ENCODE measurements at places on chromosomes 1 and 21.

DNA sequence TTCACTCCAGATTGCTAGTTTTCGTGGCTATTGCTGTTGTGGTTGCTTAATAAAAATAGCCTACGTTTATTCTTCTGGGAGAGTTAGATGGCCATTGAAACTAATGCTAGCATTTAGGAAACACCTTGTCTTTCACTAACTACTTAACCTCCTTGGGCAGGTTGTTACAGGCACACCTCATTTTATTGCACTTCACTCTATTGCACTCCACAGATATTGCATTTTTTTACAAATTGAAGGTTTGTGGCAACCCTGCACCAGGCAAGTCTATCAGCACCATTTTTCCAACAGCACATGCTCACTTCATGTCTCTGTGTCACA is 11.3 kb upstream of the MARK1 start:
- DNase-seq = no peak

- DNase-seq = no peak
Measured at GRCh38 chr1:154730259-154730658, 122.3 kb upstream of the ADAR start.

GRCh38 chr1:96492236-96492635 is 229.3 kb upstream of the PTBP2 start:
- DNase-seq = no peak

DNA sequence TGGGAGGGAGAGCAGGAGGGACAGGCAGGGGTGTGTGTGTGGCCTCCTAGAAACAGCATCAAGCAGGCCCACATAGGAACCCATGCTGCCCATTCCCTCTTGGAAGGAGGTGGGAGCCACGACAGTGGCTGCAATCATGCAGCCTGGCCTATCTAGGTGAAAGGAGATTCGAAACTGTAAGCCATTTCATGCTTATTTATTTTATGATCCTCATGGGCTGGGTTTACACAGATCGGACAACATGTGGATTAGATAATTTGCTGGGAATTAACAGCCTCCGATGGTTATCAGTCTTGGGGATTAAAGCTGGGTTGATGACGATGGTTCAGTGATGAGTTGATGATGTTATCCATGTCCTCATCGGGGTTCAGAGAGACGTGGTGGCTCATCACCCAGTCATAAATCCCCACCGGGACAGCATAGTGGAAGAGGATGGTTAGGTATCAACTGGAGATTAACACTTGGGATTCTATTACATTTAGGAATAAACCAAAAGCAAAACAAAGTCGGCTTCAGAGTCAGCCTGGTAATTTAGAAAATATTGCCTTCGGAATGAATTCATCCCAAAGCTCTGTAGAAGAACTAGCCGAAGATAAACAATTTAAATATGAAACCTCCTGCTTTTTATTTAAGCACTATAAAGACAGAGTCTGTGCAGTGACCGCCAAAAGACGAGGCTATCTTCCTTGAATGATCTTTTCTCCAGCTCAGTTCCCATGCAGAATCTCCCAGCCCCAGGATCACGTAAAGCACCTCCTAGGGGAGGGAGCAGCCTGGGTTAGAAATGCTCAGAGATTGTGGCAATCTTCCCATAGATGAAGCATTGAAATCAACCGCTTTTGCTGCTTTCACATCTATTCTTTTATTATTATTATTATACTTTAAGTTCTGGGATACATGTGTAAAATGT is 252.8 kb downstream of the FOXD2 start:
- no peak for DNase-seq

DNA sequence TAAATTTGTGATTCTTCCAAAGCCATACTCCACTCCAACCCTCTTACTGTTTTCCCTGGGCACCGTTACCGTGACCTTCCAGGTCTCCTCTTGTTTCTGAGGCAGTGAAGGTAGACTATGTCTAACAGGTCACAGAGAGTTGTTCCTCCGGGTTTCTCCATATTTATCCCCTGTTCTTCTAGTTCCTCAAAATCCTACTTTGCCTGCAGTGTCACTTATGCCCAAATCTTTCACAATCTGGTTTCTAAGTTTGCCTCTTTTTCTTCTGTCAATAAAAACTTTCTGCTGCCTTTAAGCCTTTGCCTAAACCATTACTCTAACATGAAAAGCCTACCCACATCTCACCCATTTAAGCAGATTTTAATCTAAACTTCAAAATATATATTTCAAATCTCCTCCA is 87.7 kb downstream of the C4BPA start:
- DNase-seq = no peak

DNA sequence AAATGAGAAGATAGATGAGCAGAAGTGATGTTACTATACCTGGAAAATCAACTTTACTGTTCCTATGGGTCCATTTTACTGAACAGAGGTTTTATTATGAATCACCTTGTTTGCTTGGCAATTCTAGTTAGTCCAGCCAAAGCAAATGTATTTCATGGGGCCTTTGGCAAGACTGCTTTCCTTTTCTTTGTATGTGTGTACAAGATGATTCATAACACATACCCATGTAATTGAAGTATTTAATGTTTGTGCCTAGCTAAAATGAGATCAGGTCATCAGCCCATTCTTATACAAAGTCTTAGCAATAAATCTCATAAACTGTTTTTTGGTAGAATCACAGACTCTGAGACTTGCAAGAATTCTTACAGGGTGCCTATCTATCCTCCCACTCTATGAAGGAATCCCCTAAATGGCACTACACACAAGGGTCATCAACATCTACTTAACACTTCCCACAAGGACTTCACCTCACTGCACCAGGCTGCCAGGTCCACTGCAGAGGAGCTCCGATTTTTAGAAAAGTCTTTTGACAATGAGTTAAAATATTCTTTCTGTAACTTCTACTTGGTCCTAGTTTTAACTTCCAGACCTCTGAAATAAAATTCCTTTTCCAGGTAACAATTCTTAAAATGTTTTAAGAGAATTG is 58.5 kb downstream of the LPAR3 start:
- DNase-seq = no peak

- DNase-seq = no peak
Measured at GRCh38 chr1:51247499-51247898, 11.4 kb downstream of the RNF11 start.

DNA sequence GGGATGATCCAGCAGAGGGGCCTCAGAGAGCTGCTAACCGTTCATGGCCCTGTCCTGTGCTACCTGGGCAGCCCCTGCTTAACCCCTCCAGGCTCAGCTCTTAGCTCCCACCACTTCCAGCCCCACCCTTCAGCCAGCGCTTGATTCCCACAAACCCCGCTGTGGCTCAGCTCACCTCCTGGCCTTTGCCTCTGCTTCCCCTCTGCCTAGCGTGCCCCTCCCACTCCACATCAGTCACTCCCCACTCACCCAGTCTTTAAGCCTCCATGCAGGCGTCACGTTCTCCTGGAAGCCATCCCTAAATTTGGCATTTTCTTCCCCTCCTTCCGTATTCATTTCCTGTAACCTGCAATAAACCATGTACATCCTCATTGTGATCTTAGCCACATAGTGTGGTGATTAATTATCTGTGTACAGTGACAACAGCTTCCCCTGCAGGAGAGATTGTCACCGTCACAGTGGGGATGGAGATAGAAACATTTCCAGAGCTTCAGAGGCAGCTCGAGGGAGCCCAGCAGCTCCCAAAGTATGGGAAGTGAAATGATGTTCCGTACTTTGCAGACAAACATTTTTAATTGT is 65.5 kb downstream of the EPHB2 start:
- no peak for DNase-seq

- DNase-seq = no peak
Measured at GRCh38 chr1:39360731-39361130, 130.7 kb upstream of the BMP8A start.

DNA sequence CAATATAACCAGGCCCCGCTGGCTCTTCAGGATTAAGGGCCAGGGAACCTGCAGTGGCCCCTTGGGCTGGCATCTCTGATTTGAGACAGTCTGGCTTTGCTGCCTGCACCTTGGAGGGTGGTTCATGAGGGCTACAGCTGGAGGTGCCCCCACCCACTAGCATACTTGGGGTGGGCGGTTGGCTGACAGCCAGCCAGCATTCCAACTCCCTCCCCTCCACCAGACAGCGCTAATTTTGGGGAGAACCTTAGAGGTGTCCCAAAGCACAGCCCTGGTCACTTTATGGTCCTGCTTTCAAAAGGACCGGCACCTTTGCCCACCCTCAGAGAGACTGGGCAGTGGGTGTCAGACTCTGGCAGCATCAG is 180.7 kb upstream of the VAMP3 start:
- DNase-seq = no peak

GRCh38 chr1:240242601-240243144 is 151.0 kb downstream of the FMN2 start:
- no peak for DNase-seq

- DNase-seq = no peak
Measured at GRCh38 chr1:91672601-91673161, 172.0 kb downstream of the CDC7 start.

GRCh38 chr1:87432685-87433084 is 104.0 kb downstream of the LMO4 start:
- no peak for DNase-seq

- DNase-seq = no peak
Measured at GRCh38 chr1:201085902-201086735, 26.1 kb downstream of the CACNA1S start.

- no peak for DNase-seq
Measured at GRCh38 chr1:92774407-92774806, 10.5 kb downstream of the EVI5 start.

GRCh38 chr1:179178183-179178582 is 51.3 kb downstream of the ABL2 start:
- no peak for DNase-seq

- DNase-seq = no peak
Measured at GRCh38 chr1:70906800-70907199, 140.8 kb downstream of the PTGER3 start.

DNA sequence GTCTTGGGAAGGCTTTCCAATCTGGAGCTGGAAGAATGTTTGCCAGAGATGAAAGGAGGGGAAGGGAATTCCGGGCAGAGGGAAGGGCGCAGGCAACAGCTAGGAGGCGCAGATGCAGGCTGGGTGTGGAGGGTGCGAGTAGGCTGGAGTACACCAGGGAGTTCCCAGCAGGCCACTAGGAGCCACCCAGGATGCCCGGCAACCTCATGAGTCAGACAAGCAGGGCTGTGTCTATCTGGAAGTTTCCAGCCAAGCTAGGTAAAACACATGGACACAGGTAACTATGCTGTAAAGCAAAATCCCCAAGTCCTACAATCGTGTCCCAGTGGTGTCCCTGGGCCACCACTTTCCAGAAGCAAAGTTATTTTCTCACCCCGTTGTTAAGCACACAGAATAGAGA is 990 bp upstream of the NBL1 start:
- no peak for DNase-seq

- no peak for DNase-seq
Measured at GRCh38 chr1:174123843-174124242, 35.5 kb upstream of the RABGAP1L start.

DNA sequence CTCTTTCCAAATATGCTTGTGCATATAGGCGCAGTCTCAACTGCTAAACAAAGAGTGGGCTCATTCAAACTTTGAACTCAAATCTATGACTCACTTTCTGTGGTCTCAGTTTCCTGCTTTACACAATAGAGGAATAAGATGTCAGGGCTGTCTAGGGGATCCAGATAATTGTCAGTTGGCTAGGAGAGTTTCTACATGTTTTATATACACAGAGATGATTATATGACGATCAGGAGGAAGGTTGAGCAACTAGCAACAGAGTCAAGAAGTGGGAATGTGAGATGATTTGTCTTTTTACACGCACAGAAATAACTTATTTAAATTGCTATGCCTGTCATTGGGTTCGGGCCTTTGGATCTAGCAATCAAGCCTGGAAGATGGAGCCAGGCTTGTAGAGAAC is 299.4 kb upstream of the LYPLAL1 start:
- DNase-seq = no peak

DNA sequence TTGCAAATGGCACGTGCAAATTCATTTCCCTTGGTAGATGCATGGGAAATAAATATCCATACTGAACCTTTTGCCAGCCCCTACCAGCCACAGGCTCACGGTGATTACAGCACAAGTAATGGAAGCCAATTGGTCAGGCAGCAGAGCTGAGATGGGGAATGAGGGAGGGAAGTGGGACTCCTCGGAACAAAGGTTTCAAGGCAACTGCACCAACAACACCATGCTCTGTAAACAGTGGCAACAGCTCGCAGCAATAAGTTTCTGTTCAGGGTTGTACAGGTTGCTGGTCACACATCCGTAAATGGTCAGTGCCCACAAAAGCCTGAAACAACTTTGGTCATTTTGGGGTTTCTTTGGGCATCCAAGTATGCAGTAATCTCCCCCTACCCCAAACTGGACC is 62.7 kb upstream of the LPGAT1 start:
- no peak for DNase-seq

- no peak for DNase-seq
Measured at GRCh38 chr1:231636157-231636556, 9.6 kb downstream of the DISC1 start.

- no peak for DNase-seq
Measured at GRCh38 chr1:201355471-201355870, 22.0 kb downstream of the TNNT2 start.

- DNase-seq = no peak
Measured at GRCh38 chr1:2314273-2314802, 77.0 kb downstream of the MORN1 start.

DNA sequence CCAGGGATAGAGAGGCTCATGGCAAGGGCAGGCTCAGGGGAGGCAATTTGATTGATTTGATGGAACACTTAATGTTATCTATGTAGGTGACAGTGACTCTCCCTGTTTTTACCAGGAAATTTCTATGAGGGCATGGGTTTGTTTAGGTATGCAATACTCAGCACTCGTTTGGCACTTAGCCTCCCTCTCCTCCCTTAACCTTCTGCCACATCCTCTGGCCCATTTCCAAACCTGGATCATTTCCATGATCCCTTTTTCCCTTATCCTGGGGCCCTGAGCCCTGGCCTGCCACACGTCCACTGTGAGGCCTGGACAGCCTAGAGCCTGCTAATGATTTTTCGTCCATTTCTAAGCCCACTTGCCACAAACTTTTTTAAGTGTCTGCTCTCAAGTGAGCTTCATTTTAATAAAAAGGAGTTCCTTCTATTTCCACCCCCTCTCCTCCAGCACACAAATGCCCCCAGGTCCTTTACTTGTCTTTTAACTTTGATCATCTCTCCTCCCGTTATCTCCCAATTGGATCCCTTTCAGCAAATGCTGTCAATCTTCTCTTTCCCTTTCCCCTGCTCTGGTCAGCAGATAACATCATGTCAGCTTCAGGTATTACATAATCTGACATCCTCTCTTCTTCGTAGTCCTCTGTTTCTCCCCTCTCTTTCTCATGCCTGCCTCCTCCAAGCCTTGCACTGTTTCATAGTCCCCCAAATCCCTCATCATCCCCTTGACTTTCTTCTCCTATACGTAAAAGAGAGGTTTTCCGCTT is 37.8 kb upstream of the GADD45A start:
- DNase-seq = no peak

- DNase-seq = no peak
Measured at GRCh38 chr1:226201029-226201593, 14.6 kb upstream of the ACBD3 start.

DNA sequence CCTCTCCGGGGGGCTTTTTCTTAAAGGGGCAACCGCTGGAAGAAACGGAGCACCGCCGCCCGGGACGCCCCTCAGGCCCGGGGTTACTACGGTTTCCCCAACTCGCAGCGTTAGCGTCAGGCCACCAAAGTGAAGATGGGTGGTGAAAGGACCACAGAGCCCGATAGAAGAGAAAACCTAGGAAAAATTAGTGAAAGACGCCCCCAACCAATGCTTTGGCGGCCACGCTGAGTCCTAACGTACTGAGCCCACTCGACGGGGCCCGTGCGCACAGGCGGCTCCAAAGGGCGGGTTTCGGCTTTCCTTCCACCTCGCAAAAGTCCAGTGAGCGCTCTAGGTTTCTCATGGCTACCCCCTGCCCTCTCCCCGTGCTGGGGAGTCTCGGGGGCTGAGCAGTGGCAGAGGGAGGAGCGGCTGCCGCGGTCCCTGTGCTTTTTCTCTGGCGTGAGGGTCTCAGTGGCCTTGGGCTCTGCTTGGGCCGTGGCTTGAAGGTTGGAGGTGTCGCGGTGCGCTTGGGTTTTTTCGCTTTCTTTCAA is 12.2 kb upstream of the SPEN start:
- DNase-seq = no peak

Measured in activated naive CD4-positive, alpha-beta T cell (primary cell).